ENCODE measurements at places on chromosomes 4 and X.

DNA sequence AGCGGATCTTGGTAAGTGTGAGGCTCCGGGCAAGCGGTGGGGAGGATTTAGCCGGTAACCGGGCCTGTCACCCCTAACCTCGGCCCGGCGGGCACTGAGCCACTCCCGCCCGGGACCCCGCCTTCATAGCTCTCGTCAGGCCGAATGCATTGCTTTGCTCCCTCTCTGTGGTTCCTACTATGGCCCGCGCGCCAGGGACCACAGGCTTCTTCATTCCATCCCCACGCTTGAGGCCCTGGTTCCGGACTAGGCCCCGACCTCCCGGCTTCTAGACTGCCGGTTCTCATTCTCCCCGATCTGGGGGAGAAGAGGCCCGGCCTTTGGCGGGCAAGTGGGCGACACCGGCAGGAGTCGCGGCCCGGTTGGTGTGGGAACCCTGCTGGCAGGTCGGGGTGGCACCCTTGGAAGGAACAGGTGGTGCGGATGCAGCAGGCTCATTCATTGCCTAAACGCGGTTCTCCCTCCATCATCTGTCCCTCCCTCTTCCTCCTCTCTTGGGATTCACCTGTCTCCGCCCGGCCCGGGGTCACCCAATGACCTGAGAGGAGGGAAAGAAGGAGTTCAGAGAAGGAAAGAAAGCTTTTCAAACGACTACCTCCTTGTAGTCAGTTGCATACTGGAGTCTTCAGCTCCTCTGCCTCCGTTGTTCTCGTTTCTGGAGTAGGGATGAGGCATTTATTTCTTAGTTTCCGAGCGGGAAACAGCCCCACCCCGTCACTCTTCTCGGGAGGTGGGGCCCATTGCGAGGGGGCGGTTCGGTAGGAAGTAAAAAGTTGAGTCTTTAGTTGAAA lies at the start of gene NDUFC1:
Gene NDUFC1, minus strand, starts transcription at position 657 of the 791 bp plus-strand sequence. CDS start 6,679 bp downstream, outside the sequence.
- peak; percentile 48 for DNase-seq

GRCh38 chrX:140510895-140511295 lies 6.0 kb upstream of the SOX3 start:
- DNase-seq = no peak

DNA sequence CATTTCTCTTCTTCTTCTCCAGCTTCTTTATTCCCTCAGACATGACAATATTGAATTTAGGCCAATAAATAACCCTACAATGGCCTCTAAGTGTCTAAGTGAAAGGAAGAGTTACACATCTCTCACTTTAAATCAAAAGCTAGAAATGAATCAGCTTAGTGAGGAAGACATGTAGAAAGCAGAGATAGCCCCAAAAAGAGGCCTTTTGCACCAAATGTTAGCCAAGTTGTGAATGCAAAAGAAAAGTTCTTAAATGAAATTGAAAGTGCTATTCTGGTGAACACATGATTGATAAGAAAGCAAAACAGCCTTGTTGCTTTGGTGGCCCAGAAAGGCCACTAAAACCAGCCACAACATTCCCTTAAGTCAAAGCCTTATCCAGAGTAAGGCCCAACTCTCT lies 146.2 kb upstream of the HHIP start:
- no peak for DNase-seq

- peak; percentile 48 for DNase-seq
Observed at GRCh38 chr4:6416518-6417286, 55.7 kb downstream of the PPP2R2C start.

DNA sequence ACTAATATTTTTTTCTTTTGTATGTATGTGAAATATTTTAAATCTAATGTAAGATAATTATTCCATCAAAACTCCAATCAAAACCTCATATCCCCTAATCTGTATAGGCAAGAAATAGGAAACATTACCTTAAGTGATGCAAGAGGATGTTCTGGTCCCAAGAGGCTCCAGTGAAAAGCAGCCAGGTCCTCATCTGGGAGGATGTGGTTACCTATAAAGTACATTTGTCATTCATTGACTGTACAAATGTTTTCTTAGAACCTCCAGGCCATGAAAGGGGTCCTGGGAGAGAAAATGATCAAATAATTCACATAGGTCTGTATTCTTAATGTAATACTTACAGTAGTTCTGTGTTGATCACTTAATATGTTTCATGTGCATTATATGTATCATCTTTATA lies 25.5 kb downstream of the FAM120C start:
- DNase-seq = no peak

GRCh38 chr4:108008721-108009120 lies 19.0 kb downstream of the HADH start:
- DNase-seq = no peak

GRCh38 chr4:145216535-145216934 lies 36.1 kb upstream of the OTUD4 start:
- no peak for DNase-seq

GRCh38 chr4:146329050-146329716 lies 114.8 kb downstream of the REELD1 start:
- DNase-seq = no peak

DNA sequence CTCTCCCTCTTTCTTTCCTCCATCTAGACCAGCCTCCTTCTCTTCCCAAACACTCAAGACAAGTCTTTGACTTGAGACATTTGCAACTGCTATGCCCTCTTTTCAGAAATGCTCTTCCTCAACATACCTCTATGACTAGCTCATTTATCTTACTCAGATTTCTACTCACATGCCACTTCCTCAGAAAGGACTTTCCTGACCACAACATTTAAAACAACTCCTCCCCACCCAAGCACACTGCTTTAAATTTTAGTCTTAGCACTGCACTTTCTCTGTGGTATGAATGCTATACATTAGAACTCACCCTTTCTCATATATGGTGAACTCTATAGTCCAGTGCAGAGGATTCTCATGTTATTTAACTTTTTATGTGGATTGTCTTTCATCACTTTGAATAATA lies 28.4 kb upstream of the SULT1E1 start:
- no peak for DNase-seq

DNA sequence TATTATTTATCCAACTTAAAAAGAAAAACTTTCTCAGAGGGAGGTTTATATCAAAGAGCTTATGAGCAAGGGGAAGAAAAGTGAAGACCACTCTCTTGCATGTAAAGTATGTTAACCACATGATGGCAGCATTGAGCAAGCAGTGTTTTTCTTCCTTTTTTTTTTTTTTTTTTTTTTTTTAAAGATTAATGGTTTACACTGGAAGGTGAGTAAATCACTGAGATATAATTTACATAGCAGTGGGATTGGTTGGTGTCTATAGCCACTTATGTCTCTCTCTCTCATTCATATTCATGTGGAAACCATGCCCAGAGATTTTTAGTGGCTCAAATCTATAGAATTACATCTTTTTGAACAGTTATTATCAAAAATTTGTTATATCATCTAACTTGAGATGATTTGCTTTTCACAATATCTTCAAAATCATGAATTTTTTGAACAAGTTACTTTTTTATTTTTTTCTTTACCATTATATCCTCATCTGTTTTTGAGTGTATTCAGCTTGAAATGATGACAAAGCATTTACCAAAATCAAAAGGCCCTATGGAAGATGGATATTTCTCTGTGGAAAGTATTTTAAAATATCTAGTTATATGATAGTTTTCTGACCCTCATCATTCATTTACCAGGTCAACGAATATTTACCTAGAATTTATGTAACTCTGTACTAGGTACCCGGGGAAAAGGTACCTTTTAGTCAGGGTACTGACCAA lies 31.6 kb downstream of the MTHFD2L start:
- DNase-seq = no peak
